ENCODE measurements at places on chromosomes 6 and 20.

GRCh38 chr6:11211254-11211653, 21.2 kb downstream of the NEDD9 start:
- no peak for DNase-seq

- DNase-seq, result peak; percentile 7
These were observed 7.4 kb downstream of the SLC52A3 start for GRCh38 chr20:760751-761417.

DNA sequence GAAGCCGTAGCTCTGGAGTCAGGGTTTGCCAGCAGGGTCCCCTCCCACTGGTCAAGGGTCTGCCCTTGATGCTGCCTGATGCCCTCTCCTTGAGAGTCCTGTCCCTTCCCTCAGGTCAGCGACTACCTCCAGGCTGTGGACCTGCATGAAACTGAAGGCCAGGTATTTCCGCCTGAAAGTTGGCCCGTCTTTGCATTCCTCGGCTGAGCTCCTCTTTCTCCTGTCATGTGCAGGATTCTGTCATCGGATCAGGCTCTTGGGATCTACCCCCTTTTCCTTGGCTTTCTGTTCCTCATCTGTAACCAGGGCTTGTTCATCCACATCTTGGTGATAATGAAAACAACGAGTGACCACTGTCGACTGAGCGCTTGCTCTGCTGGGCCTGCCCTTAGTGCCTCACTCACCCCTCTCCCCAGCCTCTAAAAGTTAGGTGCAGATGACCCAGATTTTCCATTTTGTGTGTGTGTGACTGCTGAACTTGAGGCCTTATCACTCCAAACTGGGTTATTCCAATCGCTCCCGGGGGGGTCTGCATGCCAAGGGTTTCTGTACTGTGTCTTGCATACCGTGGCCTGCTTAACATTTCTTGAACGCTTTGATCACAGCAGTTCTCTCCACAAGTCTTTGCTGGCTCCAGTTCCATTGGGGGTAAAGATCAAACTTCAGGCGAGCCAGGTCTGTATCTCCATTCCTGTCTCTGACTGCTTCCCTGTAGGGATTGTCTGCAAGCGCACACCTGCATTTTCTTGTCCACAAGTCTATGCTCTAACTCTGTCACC, 81.6 kb downstream of the DTD1 start:
- DNase-seq, result no peak

DNA sequence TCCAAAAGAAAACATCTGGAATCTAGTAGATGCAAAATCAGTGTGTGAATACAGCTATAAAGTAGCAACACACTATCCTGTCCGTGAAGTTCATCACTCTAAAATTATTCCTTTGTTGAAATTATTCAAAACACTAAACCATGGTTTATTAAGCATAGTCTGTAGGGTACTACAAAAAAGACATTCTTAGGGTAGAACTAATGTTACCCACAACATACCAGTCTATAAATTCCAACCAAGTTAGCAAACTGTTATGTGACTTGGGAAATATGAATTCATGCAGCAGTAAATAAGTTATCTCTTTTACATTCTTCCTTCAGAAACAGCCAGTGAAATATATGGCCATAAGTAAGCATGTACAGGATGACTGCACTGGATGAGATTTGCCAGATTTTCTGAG, 580.3 kb upstream of the ADGRB3 start:
- DNase-seq, result no peak

DNA sequence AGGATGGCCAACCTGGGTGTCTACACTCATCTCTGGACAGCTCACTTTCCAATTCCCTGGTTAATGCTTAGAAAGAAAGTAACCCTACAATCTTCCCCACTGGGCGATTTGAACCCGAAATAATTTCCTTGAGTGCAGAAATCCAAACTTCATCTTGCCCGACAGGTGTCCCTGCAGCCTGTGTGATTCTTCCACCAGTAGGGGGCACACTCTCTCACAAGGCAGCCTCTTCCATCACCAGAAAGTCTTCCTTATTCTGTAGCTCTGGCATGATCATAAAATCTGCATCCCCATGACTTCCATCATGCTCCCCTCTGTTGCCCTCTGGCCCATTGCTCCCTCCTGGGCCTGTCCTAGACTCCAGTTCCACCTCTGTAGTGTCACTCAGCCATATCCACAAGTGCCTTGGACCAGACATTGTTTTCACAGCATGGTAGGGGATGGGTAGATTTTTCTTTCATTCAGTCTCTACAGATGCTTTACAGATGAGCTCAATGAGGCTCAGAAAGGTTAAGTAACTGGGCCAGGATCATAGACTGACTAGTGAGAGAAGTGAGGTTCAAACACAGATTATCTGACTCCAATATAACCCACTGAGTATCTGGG, 170.4 kb upstream of the SPTLC3 start:
- DNase-seq, result no peak

- DNase-seq, result no peak
These were observed 3.2 kb downstream of the GRIK2 start for GRCh38 chr6:101396548-101397173.

- DNase-seq, result no peak
These were observed 102.3 kb upstream of the CCN2 start for GRCh38 chr6:132053511-132053910.
